ENCODE measurements at places on chromosomes 1 and 21.

DNA sequence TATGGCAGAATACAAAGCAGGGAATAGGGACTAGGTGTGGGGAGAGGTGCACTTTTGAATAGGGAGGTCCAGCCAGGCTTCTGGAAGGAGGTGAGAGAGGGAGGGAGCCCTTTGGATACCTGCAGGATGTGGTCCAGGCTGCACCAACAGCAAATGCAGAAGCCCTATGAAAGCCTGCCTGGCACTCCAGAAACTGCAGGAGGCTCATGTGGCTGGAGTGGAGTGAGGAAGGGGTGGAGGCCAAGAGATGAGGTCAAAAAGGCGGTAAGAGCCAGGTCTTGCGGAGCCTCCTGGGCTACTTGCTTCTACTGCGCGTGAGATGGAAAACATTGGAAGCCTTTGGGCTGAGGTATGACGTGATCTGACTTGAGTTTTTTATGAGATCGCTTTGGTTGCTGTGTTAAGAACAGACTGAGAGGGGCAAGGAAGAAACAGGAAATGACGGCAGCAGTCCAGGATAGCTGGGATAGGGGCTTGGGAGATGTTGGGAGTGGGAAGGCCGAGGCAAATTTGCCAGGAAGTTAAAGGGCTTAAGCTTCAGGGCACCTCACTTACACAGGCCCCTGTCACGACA is 4.4 kb upstream of the BATF3 start:
- DNase-seq = no peak

GRCh38 chr1:3405974-3406867 is 48.2 kb upstream of the ARHGEF16 start:
- no peak for DNase-seq

DNA sequence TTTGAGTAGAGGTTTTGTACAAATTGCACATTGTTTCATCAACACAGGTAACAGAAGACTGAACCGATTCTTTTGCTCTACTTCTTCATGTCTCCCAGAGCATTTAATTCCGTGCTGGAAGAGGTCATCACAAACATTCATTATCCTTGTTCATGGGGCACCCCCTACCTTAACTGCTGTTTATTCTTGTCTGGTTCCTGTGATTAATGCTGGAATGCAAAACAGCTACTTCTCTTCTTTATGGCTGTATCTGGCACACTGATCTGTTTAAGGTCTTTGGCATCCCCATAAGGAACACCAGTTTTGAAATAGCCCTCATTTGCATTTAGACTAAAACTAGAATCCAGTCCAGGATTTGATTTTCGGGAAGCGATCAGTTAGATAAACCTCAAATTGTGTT is 42.2 kb downstream of the NTNG1 start:
- no peak for DNase-seq

DNA sequence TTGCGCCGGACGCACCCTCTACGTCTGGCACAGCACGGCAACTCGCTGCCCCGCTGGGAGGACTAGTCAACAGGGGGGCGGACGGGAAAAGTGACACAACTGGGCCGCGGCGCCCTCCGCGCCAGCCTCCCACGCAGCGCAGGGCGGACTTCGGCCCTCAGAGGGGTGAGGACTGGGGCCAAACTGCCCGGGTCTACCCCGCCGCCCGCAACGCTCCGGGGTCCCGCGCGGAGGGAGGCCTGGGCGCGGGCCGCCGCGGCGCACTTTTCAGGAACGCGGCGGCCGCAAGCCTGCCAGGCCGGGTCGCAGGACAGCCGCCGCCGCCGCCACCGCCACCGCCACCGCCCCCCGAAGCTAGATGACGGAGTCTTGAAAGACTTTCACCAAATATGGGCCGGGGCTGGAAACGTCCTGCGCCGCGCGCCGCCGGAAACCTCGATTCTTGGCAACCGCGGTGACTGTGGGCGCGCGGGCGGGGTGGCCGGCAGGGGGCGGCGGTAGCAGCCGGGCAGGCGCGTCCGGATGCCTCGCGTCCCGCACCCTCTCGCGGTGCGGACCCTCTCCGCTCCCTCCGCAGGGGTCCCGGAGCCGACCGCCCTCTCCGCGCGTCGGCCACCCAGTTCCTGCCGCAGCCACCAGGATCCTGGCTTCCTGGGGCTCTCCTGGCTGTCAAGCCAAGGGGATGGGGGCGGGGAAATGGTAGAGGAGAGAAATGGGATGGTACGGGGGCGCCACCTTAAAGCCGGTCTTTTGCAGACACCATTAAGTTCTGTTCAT is 3.7 kb upstream of the CCN1 start:
- DNase-seq = no peak

- no peak for DNase-seq
Measured at GRCh38 chr1:17272066-17272465, 23.2 kb downstream of the PADI3 start.

DNA sequence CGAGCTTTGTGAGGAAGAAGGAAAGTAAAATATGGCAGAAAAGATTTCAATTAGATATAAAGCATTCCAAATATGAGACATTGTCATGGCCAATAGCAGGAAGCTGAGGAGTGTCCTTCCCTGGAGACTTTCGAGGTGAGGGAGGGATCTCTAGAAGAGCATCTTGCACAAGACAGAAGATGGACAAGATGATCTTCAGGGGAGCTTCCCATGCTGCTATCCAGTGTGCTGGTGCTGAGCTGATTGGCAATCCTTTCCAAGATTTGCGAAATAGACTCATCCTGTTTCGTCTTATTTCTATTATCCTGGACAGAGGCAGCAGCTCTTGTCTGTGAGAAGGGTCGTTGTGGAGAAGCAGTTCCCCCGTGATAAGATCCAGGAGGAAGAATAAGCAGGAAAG is 342.0 kb upstream of the CAMK1G start:
- no peak for DNase-seq

DNA sequence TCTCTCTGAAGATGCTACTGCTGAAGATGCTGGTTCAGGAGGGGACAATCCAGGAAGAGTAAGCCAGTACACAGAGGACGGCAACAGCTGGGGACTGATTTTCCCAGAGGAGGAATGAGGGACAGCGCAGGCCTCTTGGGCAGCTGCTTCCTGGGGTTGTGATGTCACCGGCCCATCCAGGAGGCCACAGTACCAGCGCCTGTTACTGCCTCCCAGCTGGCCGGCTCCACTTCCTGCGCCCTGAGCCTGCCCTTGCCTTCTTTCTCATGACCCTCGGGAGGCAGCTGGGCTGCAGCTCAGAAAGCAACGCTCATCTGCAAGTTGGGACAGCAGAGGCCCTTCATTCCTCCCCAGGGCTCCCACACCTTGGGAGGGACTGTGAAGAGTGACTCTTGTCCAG is 21.9 kb upstream of the ID3 start:
- DNase-seq = no peak

GRCh38 chr1:21764615-21765423 is 18.1 kb downstream of the USP48 start:
- DNase-seq = no peak

GRCh38 chr1:168300626-168301025 is 19.9 kb downstream of the TBX19 start:
- no peak for DNase-seq

DNA sequence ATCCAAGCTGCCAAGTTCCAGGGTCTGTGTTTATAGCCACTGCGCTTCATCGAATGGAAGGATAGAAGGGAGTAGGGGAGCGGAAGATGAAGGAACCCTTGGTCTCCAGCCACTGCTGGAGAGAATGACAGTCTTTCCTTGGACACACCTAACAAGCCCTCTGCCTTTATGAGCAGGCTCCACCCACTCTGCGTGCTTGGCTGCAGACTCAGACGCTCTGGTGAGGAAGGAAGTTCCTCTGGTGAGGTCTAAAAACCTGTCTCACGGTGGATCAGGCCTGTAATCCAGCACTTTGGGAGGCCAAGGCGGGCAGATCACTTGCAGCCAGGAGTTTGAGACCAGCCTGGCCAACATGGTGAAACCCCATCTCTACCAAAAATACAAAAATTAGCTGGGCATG is 55.4 kb downstream of the MATN1 start:
- DNase-seq = no peak

GRCh38 chr1:198681252-198681651 is 42.4 kb downstream of the PTPRC start:
- no peak for DNase-seq
